ENCODE measurements at places on chromosomes 16 and 17.

- DNase-seq, result no peak
Observed at GRCh38 chr17:8320990-8321389, 10.9 kb downstream of the ARHGEF15 start.

DNA sequence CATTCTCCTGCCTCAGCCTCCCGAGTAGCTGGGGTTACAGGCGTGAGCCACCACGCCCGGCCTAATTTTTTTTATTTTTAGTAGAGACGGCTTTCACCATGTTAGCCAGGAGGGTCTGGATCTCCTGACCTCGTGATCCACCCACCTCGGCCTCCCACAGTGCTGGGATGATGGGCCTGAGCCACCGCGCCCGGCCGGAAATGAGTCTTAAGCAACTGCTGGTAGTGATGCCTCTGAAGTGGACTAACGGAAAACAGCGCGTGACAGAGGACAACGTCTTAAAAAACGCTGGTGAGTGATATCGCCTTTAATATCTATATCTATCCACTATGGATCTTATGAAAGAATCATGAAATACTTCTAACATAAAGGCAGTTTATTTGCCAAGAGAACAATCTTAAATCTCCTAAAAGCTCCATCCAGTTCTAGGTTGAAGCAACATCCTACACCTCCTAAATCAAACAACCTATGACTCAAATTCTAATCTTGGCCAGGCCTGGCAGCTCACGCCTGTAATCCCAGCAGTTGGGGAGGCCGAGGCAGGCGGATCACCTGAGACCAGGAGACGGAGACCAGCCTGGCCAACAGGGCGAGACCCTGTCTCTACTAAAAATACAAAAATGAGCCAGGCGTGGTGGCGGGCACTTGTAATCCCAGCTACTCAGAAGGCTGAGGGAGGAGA is 69.8 kb downstream of the NXN start:
- DNase-seq, result no peak

GRCh38 chr16:66871840-66872239 is 8.5 kb upstream of the PDP2 start:
- DNase-seq, result no peak

DNA sequence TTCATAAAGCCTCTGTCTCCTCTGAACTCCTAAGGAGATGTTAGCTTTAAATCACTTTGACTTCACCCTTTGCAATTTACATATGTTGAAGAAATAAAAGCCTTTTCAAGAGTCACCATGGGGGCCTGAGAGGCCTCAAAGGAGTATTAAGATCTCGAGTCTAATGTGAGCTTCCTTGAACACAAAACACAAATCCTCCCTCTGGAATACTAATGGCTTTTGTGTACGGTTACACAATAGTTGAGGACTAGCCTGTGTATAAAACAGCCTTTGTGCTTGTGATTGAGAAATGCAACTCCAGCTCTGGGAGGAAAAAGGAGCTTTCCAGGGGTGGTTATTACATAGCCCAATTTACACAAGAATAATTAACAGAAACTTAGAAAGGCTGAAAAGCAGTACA is 1140.2 kb downstream of the CDH11 start:
- DNase-seq, result no peak

DNA sequence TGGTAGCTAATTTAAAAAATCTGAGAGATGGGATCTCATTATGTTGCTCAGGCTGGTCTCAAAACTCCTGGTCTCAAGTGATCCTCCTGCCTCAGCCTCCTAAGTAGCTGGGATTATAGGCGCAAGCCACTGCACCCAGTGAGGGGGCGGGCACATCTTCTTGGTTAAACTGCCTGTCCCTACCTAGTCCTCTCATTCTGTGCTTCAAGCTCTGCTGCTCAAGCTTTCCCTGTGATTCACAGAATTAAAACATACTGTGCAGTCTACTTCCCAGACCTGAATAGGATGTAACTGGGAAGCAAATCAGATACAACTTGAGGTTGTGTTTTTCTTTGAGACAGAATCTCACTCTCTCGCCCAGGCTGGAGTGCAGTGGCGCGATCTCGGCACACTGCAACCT is 2.3 kb downstream of the MRPL38 start:
- no peak for DNase-seq

DNA sequence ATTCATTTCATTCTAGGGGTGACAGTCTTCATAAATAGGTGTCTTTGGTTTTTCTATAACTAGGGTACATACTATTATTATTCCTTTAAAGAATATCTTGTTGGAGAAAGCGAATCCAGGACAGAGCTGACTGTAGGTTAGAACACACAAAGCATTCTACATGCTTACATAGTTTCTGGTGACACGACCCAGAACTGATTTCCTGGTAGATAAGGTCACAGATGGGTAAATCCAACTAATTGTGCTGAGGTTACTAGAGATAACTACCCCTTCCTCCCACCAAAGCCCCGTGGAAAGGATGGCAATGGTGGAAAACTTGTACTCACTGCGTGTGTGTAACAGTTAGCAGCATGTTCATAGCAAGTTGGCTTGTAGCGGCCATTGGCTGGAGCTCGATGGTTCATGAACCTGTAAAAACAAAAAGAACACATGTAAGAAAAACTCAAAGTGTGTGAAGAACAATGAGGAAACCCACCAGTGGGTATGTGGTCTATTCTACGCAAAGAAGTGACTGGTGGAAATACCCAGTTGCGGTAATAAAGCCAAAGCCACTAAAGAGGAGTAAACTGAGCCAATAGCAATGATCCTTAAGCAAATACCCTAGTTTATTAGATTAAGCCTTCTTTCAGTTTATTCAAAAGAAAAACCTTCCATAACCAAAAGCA is 7.7 kb downstream of the MMD start:
- no peak for DNase-seq

DNA sequence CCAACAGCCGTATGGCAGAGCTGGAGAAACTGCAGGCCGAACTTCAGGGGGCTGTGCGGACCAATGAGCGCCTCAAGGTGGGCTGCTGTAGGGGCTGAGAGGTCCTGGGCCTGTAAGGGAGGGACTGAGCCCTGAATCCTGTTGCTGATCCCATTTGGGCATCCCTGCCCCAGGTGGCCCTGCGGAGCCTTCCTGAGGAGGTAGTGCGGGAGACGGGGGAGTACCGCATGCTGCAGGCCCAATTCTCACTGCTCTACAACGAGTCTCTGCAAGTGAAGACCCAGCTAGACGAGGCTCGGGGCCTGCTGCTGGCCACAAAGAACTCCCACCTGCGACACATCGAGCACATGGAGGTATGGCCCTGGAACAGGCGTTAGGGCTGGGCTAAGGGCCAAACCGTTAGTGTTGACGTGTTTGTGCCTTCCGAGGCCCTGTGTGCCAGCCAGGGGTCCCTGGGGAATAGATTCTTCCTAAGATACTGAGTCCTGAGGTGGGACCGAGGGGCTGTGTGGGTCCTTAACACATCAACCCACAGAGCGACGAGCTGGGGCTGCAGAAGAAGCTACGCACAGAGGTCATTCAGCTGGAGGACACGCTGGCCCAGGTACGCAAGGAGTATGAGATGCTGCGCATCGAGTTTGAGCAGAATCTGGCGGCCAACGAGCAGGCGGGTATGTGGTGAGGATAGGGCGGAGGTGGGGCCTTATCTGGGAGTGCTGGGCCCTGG is 4.2 kb downstream of the RNF40 start:
- no peak for DNase-seq

- DNase-seq, result no peak
Observed at GRCh38 chr17:79034931-79035485, 11.0 kb downstream of the C1QTNF1 start.

DNA sequence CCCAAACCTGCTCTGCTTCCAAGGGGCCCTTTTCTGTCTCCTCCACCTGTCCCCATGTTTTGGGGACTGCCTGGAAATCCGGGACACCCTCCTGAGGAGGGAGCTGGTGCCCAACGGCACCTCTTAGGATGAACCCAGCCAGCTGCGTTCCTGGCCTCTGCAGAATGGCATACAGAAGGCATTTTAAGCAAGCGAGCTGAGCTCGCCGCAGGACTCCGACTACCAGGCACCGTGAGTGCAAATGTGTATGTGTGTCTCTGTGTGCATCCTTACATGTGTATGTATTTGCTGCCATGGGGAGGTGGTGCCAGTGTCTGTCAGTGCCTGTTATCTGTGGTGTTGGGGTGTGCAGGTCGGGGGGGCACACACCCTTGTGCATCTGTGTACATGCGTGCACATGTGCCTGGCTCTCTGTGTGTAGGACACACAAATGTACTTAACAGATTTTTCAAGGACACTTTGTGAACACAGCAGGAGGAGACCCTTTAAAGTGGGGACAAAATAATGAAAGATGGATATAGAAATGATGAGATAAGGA is 39.3 kb downstream of the ABAT start:
- DNase-seq, result no peak

GRCh38 chr16:50681021-50681885 is at the start of gene SNX20:
Gene SNX20 (minus strand): TSS chr16:50681312. CDS start chr16:50677526, 3,786 bp downstream.
- peak; percentile 63 for DNase-seq

DNA sequence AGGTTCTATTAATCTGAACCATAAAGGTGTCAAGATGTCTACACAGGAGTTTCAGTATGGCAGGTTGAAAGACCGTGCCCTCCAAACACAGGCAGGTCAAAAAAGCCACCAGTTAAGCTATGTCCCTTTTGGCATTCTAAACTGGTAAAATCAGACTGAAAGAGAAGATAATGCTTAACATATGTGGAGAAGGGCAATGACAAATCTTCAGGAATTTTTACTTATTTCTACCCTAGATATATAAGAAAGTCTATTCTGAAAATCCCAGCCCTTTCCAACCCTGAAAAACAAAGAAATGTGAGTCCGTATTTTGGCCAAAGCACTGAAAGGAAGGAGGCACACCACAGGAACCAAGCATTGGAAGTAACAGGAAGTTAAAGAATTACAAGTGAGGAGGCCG is 16.5 kb downstream of the AP1G1 start:
- DNase-seq, result no peak

- DNase-seq, result no peak
Observed at GRCh38 chr16:1097156-1097555, 1.1 kb upstream of the C1QTNF8 start.

DNA sequence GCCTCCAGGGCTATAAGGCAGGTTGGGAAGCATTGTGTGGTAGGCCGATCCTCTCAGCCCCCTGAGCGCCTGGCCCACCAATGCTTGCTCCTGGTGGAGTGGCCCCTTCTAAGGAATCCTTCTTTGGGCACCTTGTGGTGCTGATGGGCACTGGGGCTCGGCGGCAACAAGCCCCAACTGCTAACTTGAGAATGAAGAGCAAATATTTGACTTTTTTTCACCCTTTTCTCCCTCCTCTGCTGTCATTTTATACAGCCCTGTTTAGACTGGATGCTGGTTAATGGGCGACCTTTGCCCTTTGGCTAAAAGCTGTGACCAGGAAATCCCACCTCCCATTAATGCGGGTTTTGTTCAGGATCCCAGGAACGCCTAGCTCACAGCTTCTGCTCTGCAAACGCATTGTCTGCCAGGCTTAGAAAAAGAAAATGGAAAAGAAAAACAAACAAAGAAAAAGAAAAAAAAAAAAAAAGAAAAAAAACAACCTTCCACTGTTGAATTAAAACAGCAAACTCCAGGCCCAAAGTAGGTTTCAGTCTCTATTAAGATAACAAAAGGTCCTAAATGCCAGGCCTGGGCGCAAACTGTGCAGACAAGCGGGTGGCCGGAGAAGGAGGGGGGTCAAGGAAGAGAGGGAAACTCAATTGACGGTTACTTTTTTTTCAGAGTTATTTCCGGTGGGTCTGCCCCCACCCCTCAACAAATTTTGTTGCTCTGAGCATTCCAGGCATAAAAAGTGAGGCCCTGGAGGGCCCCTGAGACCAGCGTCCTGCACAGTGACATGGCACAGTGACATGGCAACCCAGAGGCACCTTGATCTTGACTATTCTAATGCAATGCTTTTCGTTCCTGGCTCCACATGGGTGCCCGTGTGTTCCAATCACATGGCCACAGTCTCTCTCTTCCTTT is 301.4 kb downstream of the MAF start:
- no peak for DNase-seq

DNA sequence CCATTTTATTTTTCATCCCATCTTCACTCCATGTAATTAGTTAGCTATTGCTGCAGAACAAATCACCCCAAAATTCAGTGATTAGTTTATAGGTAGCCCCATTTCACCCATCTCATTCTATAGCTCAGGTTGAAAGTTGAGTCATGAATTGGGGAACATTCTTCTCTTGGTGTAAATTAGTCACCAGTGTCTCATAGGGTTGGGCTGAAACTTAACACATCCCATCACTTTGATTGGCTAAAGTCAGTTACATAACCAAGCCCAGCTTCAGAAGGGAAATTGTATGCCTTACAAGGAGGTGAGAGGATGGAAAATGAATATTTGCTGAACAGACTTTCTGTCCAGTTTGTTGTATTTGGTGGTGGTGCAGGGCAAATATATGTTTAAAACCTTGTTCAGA is 477.5 kb downstream of the WWOX start:
- DNase-seq, result no peak

DNA sequence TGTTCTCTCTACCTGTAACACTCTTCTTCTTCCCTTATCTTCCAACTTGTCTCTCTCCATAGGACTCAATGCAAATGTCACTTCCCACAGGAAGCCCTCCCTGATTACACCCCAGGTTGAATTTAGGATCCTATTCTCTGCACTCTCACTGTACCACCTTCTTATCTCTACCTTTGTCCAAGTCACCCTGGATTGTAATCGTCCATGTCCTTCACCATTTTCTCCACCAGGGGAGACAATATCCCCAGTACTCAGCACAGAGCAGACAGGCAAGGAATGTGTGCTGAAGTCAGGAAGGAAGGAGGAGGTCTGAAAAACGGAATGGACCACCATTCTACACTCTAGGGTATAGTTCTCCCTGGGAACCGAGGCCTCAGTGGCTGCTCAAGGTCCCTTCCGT is 14.2 kb downstream of the C16orf82 start:
- DNase-seq, result no peak

- no peak for DNase-seq
Observed at GRCh38 chr17:60284709-60285108, 107.2 kb downstream of the USP32 start.

DNA sequence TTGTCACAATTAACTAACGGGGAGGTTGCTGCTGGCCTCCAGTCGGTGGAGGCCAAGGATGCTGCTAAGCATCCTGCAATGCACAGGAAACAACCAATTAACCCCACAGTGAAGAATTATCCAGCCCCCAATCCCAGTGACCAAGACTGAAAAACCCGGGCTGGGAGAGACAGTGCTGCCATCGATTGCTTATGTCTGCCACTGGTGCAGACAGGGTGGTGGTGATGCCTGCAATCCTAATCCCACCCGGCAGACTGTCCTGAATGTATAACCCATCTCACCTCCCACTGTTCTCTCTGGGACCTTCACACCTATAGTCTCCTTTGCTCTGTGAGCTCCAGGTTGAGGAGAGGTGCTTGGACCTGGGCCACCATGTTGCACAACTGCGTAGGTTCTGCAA is 42.3 kb upstream of the KLHDC4 start:
- no peak for DNase-seq

DNA sequence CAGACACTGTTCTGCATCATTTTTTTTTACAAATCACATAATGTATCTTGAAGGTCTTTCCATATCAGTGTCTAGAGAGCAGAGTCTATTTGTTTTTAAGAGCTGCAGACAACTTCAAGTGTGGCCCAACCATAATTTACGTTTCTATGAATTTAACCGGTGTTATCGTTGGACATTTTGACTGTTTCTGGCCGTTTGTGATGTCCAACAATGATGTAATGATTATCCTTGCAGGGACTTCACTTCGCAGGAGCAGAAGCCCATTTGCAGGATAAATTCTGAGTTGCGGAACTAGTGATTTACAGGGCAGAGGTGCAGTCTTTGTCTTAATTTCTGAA is 26.9 kb upstream of the HLF start:
- DNase-seq, result no peak

Measured in DMS 273 treated with DMSO at 0.1 percent for 48 hours (cell line).